Skeletal muscle tissue (tissue), 5 donors: ENCODE measurements at places on chromosomes 5 and 9. TPM values are rescaled to one million over a fixed set of nuclear protein-coding genes. Genes with fewer than 3 reads are reported as not detected.

KIF4B gene
- under 0.01 TPM for total RNA-seq

TMEM252 gene
- not detected for total RNA-seq

CLK4 gene
- total RNA-seq = 25.6 TPM

MSX2 gene
- total RNA-seq = not detected

RICTOR gene
- total RNA-seq = 32.9 TPM

TIMD4 gene
- total RNA-seq = 3.1 TPM

THBS4 gene
- total RNA-seq = 135 TPM

FOXD4L6 gene
- total RNA-seq = not detected

F12 gene
- total RNA-seq = not detected

LTC4S gene
- total RNA-seq = 3.7 TPM

TLR4 gene
- 8.9 TPM for total RNA-seq

CFAP157 gene
- not detected for total RNA-seq

MAMDC2 gene
- 11.0 TPM for total RNA-seq

FBXW11 gene
- total RNA-seq = 60.5 TPM

LHX3 gene
- total RNA-seq = not detected

PELO gene
- 18.8 TPM for total RNA-seq

TPRN gene
- 2.6 TPM for total RNA-seq

NOXA1 gene
- 0.52 TPM for total RNA-seq

LHFPL2 gene
- 54.8 TPM for total RNA-seq

PCDHGA7 gene
- 3.7 TPM for total RNA-seq

ZNF608 gene
- total RNA-seq = 31.3 TPM

SLC35A4 gene
- total RNA-seq = 7.3 TPM

TCF7 gene
- 0.52 TPM for total RNA-seq

GADD45G gene
- total RNA-seq = 2.1 TPM

NR2F1-AS1 gene
- total RNA-seq = 5.2 TPM

ZNF300 gene
- 5.2 TPM for total RNA-seq

PCDHA9 gene
- 0.52 TPM for total RNA-seq

NNT gene
- total RNA-seq = 116 TPM

LMX1B gene
- under 0.01 TPM for total RNA-seq

SLC46A2 gene
- under 0.01 TPM for total RNA-seq

KIF12 gene
- not detected for total RNA-seq

ZDHHC11B gene
- 1.0 TPM for total RNA-seq

CNTNAP3B gene
- 14.6 TPM for total RNA-seq

SLCO6A1 gene
- 0.52 TPM for total RNA-seq

HMCN2 gene
- total RNA-seq = 12.5 TPM

CAMK4 gene
- total RNA-seq = 4.7 TPM

AUH gene
- total RNA-seq = 21.9 TPM

ADAMTSL1 gene
- total RNA-seq = 18.3 TPM

SIT1 gene
- total RNA-seq = 1.0 TPM

MLANA gene
- not detected for total RNA-seq

FGF1 gene
- total RNA-seq = 2.6 TPM

PRLR gene
- total RNA-seq = 0.52 TPM
